ENCODE measurements at places on chromosomes 4 and X.

DNA sequence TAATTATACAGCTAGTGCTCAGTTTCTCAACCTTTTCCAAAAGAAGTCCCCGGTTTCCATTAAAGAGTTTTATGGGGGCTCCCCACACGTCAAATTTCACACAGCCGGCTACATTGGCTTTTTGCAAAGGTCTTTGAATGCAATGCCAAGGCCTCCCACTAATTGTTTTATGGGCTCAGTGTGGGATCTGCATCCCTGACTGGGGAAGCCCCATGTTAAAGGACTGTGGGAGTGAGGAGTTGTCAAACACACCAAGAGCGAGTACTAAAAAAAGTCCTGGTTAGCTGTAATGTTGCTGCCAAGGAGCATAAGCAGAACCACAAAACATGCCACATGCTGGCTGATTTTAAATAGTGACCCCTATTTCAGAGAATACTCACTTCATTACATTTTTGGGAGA is 162.6 kb downstream of the BMPR1B start:
- DNase-seq, result no peak

- DNase-seq, result no peak
These were observed 49.5 kb downstream of the CCNI start for GRCh38 chr4:77026322-77026704.

DNA sequence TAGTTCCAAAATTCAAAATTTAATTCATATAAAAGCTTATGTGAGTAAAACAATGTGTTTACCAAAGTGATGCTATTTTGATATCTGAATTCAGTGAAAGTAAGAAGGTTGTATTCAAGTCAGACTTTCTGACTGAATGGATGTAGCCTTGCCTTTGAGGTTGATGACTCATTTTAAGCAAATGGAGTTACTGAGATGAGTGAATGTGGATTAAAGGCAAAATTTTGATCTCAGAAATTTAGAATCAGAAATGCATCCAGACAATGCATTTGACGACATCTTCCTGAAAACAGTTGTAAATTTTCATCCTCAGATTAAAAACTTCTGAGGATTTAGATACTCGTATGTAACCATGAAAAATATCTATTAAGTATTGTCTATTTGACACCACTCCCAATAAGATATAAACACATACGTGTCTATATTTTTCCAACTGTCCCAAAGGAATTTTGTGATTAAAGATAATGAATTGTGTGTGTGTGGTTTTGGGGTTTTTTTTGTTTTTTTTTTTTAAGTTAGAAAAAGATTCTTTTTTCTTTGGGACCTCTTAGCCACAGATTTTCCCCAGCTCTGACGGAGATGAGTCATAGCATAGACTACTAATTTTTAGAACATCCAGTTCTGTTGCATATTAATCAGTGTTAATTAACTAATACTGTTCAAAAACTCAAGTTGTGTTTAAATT is 34.4 kb downstream of the NFKB1 start:
- DNase-seq, result no peak

- DNase-seq, result no peak
These were observed 1197.2 kb downstream of the PCDH7 start for GRCh38 chr4:31917334-31917733.

DNA sequence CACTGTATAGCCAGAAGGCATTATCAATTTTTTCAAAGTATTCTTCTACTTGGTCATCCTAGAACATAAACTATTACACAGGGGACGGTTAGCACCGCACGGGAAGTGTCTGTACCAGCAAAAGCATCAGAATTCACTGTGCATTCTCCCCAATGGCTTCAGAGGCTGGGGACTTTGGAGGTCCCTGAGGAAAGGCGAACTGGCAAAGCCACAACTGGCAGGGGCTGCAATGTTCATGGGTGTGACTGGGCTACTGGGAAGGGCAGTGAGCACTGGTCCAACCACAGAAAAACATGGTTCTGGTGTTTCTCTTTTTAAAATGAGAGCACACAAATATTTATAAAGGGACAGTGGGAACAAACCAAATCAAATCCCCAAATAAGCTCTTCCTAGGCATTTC is 83.5 kb downstream of the C4orf51 start:
- DNase-seq, result no peak

All from BJ (cell line).